ENCODE measurements at places on chromosomes 16 and 17.

DNA sequence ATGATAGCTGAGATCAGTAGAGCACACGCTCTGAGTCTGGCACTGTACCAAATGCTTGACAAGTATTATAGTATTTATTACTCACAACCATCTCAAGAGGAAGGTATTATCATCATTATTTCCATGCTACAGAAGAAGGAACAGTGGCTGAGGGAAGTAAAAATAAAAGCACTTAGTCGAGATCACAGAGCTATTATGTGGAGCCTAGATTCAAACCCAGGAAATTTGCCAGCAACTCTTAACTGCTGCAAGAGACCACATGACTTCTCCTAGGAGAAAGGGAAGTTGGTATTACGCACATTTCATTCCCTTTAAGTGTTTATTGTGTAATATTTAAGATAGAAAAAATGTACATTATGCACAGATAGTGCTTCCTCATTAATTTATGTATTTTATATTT, 1.0 kb upstream of the RHOT1 start:
- peak; percentile 80 for DNase-seq

- no peak for DNase-seq
These were observed 234.2 kb downstream of the TOX3 start for GRCh38 chr16:52312716-52313115.

DNA sequence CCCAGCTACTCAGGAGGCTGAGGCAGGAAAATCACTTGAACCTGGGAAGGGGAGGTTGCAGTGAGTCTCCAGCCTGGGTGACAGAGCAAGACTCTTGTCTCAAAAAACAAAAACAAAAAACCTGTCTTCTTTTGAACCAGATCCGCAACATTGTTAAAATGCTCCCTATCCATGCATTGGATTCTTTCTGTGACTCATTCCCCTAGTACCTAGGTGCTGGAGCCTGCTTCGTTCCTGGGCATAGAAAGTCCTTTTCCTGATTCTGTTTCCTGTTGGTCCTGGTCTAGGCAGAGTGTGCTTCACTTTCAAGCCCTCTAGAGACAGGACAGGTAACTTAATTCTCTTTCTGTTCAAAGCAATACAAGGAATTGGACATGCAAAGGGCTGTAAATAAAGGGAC, 5.2 kb downstream of the EPN2 start:
- DNase-seq: no peak

GRCh38 chr17:70073310-70073709, 1.7 kb upstream of the KCNJ16 start:
- no peak for DNase-seq

DNA sequence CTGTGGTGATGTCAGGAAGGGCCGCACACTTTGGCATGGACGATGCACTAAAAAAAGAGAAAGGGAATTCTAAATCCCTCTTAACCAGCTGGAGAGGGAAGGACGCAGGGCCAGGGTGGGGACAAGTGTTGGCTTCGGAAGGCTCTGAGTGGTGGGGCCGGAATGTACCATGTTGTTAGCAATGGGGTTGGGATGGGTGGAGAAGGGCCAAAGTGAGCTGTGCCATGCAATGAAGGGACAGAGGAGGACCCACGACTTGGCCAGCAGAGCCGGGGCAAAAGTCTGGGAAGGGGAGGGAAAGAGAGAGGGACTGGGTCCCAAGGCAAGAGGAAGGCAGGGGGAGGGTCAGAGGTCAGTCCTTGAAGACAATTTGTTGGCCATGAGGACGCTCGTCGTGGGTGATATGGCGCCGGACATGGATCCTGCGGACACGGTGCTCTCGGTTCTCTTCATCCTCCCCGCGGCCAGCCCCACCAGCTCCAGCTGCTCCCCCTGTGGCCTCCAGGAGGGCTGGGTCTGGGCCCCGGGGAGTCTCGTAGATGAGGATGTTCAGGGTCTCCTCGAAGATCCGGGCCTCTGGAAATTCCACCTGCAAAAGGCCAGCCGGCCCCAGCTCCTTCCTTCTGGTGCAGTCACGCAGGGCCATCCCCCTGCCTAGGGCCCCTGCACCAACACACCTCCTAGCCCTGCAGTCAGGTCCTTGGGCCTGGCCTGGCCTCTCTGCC, 6.4 kb downstream of the ASPHD1 start:
- no peak for DNase-seq

GRCh38 chr16:50696575-50697420, 3.4 kb downstream of the NOD2 start:
- DNase-seq: peak; percentile 97

DNA sequence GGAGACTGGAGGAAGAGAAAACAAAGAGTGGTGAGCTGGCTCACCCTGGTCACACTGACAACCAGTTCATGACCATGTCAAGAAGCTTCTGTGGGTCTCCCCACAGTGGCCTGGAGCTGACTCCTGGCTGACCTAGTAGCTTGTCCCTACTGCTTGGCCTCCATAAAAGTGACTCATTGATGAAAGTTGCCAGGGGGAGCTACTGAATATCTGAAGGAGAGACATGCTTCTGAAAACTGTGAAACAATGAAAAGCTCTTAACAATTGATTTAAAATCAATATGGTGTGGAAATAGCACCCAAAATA, 22.0 kb downstream of the SMPD3 start:
- peak; percentile 47 for DNase-seq

GRCh38 chr16:81263470-81264220, 25.2 kb downstream of the BCO1 start:
- peak; percentile 29 for DNase-seq

GRCh38 chr16:87581857-87582215, 20.5 kb upstream of the JPH3 start:
- peak; percentile 97 for DNase-seq

- no peak for DNase-seq
These were observed 16.4 kb downstream of the LPO start for GRCh38 chr17:58254803-58255202.

- DNase-seq: peak; percentile 49
These were observed 65.3 kb upstream of the NUDT7 start for GRCh38 chr16:77657016-77657415.

DNA sequence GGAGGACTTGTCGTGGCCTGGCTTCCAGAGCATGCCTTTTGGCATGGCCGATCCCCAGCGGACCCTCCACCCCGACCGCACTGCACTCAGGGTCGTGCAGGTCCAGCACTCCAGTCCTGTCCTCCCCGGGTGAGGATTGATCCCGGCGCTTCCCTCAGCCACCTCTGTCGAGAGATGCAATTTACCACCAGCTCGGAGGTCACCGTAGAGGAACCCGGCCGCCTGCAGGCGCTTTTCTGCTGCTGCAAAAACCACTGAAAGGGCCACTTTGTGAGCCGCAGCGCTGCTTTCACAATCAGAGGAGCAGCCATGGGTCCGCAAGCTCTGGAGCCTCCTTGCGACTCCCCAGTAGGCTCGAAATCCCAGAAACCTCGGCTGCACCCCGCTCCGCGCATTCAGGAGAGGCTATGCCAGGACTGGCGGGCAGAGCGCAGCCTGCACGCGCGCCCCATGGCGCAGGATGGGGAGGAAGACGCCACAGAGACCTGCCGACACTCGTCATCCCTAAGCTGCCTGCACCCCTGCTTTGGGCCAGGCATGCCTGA, 134.2 kb downstream of the HS3ST2 start:
- DNase-seq: no peak

GRCh38 chr16:75060723-75061122, 55.9 kb downstream of the LDHD start:
- no peak for DNase-seq

- DNase-seq: no peak
These were observed 4.6 kb upstream of the DRC7 start for GRCh38 chr16:57689762-57690558.

GRCh38 chr17:79276821-79277220, 202.2 kb downstream of the ENGASE start:
- no peak for DNase-seq

DNA sequence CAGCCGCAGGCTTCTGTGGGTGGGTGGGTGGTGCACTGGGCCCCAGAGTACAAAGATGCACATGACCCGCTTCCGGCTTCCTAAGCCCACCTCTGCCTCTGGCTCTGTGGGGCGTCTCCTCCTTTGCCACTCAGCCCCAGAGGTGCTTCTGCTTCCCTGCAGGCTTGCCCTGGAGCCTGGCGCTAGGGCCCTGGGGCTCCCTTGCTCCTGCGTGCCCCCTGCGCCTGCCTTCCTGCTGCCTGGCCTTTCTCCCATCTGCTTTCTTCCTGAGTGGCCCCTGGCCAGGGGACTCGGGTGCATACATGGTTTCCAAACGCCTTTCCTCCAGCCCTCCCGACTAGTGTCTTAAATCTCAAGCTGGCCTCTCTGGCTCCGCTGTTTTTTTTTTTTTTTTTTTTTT, 3.4 kb downstream of the WWOX start:
- no peak for DNase-seq

- DNase-seq: no peak
These were observed 12.1 kb downstream of the CUEDC1 start for GRCh38 chr17:57943140-57943539.

GRCh38 chr16:66421891-66422290, 5.2 kb upstream of the BEAN1 start:
- no peak for DNase-seq

- peak; percentile 72 for DNase-seq
These were observed 19.5 kb downstream of the PLLP start for GRCh38 chr16:57264950-57265371.

GRCh38 chr17:74744714-74745547, 3.5 kb upstream of the NHERF1 start:
- DNase-seq: peak; percentile 78

- no peak for DNase-seq
These were observed 119.8 kb downstream of the HIC1 start for GRCh38 chr17:2174468-2175293.

- no peak for DNase-seq
These were observed 9.2 kb downstream of the ABCA3 start for GRCh38 chr16:2331199-2331930.

DNA sequence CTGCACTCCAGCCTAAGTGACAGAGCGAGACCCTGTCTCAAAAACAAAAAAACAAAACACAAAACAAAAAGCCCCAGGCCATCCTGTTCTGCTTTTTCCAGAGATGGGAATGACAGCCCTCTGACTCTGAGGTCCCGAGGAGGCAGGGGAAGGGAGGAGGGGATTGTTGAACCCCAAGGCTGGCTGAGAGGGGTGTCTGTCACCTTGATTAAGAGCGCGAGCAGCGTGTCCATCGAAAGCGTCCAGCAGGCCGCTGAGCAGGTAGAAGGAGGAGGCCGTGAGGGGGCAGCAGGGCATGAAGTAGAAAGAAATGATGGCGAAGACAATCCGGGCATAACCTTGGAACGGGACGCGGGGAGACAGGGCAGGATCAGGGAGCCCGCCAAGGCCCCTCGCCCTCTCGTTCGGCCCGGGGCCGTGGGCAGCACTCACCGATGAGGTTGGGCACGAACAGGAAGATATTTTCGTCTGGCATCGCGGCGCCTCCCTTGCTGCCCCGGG, 593 bp downstream of the CDIPT start:
- DNase-seq: peak; percentile 33

DNA sequence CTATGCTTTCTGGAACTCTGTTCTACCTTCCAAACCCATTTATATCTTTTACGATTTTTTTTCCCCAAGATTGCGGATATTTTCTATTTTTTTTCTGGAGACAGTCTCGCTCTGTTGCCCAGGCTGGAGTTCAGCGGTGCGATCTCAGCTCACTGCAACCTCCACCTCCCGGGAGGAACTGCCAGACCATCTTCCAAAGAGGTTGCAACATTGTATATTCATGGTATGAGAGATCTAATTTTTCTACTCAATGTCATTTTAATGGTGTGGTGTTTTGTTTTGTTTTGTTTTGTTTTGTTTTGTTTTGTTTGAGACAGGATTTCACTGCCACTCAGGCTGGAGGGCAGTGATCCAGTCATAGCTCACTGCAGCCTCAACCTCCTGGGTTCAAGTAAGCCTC, 8.5 kb upstream of the BMERB1 start:
- DNase-seq: no peak

DNA sequence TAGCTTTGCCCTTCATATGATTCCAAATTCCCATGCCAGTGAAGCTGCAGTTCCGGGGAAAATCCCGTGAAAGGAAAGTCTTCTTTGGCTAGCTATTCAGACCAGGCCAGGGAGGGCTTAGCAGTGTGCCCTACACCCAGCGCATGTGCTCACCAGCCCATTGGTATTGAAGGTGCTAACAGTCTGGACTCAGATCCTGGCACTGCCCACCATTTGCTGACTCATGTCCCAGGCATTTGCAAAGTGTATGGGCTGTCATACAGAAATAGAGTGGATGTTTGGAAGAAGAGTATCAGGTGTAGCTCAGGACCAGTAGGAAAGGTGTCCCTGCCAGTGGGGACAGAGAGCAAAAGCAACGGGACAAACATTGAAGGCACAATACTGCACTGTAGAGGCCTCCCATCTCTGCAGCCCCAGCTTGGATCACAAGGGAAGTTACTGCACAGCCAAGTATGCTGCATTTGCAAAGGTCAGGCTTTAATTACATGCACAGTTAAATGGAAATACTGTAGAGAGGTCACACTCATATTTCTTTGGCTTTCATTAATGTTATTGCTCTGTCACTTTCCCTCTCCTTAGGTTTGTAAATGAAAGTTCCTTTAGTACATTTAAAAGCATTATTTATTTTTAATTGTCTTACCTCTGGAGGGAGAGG, 220.0 kb downstream of the IRX3 start:
- peak; percentile 79 for DNase-seq

DNA sequence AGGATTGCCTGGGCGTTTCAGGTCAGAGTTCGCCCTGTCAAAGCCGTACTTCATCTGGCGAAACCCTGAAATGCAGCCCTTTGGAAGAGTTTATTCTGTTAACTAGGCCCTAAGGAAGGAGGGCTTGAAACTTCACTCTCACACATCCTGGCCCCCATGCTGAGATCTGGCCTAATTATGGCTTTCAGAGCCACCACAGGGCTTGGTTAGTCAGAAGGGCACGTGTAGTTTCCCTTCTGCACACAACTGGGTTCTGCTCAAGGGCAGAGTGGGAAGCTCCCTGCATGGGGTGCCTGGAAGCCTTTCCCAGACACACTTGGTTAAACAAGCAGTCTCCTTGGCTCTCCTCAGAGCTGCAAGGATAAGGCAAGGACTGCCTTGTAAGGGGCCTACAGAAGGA, 397.3 kb downstream of the SHISA9 start:
- DNase-seq: no peak

- DNase-seq: no peak
These were observed 23.8 kb downstream of the SEC14L1 start for GRCh38 chr17:77164483-77165091.

DNA sequence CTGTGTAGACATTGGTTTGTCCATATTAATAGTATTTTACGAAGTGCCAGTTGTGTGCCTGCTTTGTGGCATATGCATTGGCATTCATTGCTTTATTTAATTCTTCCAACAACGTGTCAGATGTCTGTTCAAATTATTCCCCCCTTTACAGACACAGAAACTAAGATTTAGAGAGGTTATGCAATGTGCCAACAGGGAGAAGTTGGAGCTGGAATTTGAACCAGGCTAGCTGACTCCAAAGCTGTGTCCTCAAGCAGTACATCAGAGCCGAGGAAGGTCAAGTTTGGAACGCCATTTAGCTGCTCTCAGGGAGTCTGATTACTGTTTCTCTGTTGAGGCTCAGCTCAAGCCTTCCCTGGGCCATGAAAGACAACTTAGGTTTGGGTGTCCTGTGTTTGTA, 232.3 kb downstream of the WWOX start:
- DNase-seq: no peak

All from MCF 10A (cell line).